ENCODE measurements at places on chromosomes 2 and 18.

DNA sequence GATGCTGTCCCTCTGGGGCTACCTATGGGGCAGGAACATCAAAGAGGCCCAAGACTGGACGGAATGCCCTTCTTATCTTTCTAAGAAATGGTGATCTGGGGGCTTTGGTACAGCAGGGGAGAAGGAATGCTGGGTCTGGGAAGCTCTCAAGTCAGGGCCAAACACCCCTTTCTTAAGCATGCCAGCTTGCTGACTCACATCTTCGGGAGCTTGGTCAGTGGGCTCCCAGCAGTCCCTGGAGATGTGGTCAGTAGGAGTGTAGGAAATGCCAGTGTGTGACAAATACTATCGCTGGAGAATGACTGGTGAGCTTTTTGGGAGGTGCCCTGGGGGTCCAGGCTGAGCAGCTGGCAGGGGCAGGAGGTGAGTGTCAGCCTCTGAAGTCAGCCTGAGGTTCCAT is 105.0 kb upstream of the CDC42EP3 start:
- DNase-seq = peak; percentile 30

DNA sequence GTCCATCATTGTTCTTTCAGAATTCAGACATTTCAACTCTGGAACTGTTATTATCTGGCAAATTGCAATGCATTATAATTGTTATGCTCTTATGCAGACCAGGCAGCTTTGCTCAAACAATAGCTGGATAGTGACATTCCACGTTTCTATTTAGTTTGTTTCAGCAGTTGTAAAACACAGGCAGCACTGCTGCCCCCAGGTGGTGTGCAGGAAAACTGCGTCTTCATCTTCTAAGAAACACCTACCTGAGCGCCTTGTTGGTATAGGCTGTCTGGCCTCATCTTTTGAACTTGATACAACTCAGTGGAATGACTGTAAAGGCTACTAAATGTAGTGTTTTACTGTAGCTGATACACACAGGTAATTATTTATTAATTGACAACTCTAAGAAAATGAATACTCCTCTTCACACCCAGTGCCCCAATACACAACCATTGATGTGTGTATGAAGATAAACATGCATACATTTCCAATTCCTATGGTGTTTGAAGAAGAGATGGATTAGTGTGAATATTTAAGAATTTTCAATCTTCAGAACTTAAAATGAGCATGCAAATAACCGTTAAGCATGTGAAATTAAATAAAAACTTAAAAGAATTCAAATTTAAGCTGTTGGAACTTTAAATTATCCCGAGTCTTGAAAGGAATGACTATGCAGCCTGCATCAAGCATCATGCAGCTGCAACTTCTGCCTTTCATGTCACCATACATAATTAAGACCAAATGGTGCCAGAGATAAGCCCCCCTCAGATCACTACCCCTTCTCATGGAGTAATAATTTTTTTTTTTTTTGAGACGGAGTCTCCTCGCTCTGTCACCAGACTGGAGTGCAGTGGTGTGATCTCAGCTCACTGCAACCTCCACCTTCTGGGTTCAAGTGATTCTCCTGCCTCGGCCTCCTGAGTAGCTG is 85.6 kb downstream of the CD8B2 start:
- no peak for DNase-seq

DNA sequence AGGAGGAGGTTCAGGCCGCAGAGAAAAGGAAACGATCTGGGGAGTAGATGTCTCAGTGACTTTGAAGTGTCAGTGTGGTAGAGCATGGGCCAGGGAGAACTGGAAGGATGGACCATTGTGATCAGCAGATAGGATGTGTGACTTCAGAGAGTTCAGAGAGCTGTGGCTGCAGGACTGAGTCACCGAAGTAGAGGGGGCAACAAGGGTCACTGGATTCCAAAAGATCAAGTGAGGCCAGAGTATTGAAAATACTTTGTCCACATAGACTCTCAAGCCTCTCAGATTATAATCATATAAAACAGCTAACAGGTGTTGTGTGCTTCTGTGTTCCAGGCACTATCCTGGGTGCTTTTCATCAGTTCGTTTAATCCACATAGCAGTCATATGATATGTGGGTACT is 99.4 kb downstream of the CRIM1 start:
- DNase-seq = no peak

DNA sequence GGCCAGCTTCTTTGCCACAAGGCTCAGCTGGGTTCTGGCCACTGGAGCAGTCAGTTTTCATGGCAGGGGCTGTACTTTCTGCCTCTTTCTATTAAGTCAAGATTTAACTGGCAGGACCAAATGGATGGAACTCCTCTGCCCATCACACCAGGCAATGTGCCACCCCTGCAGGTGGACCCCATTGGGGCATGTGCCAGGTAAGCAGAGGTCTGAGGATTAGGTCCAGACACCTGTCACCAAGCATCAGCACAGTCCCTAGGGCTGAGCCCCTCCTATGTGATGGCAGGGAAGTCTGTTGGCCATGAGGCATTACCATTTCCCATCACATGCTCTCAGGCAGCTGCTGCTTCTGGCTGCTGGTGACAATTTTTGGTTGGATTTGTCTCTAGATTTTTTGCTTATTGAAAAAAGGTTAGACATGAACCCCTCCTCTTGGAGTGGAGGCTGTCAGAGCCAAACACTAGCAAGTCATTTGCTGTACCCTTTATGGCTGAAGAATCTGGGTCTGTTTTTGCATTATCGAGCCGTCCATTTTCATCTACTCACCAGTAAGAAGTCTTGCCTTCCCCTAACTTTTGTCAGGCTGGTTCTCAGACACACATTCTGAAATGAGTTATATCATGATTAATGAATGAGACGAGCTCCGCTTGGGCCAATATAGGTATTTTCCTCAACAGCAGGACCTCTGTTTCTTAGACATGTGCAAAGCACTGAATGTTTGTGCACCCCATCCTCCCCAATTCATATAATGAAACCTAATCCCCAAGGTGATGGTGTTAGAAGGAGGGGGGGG is 328.0 kb downstream of the TSN start:
- DNase-seq = no peak

- no peak for DNase-seq
Observed at GRCh38 chr2:170842785-170843184, 26.1 kb downstream of the GAD1 start.

Data from fibroblast of the conjunctiva (primary cell).